Right renal cortex interstitium (tissue), 3 donors: ENCODE measurements at places on chromosomes 7 and 10. TPM values are rescaled to one million over a fixed set of nuclear protein-coding genes. Genes with fewer than 3 reads are reported as not detected.
A peak's percentile ranks its signal among the peaks of the same experiment; 100 is the strongest.

Gene SLC26A5
- not detected for polyA plus RNA-seq

Gene TMEM176B
- 87.1 TPM for polyA plus RNA-seq

Gene ANKRD30A
- polyA plus RNA-seq: not detected

Gene PAOX
- 6.2 TPM for polyA plus RNA-seq

Gene KIFBP
- polyA plus RNA-seq: 36.1 TPM

Gene CRHR2
- polyA plus RNA-seq: not detected

Gene METTL27
- polyA plus RNA-seq: 8.8 TPM

Gene ZNF37A
- polyA plus RNA-seq: 17.9 TPM

Gene ZNF425
- polyA plus RNA-seq: 7.9 TPM

GRCh38 chr7:1505731-1506550 is 1.8 kb upstream of the INTS1 start:
- no peak for DNase-seq

DNA sequence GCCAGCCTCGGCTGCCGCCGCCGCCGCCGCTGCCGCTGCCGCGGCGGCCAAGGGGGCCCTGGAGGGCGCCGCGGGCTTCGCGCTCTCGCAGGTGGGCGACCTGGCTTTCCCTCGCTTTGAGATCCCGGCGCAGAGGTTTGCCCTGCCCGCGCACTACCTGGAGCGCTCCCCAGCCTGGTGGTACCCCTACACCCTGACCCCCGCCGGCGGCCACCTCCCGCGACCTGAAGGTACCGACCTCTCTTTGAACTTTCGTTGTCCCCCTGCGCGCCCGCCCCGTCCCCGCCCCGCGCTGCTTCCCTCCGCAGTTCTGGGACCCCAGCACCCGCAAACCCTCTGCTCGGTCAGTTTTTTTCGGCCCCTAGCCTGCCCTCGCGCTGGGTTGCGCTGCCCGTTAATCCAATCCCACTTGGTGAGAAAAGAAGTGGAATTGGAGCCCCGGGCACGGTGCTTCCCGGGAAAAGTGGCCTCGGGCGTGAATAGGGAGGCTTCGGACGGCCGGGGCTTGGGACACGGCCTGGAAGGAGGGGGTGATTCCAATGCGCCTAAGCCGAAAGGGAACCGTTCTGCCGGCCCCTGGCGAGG is 543 bp downstream of the HMX3 start:
- DNase-seq: no peak

- DNase-seq: peak; percentile 64
Observed at GRCh38 chr10:123583639-123584418, 82.3 kb upstream of the GPR26 start.

DNA sequence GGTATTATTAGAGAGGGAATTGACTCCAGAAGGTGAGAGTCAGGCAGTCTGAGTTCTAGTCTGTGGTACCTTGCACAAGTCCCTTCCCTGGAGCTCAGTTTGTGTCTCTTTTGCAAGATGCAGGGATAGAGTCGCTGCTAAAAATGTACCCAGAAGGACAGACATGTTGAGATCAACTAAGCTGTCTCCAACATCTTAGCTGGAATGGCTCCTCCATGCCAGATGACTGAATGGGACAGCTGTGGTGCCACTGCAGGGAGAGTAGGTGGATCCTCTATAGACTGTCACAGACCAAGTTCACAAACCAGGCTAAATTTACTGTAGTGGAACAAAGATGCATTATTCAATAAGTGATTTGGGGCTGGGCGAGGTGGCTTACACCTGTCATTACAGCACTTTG is 120.1 kb downstream of the NEURL1 start:
- DNase-seq: no peak

- DNase-seq: no peak
Observed at GRCh38 chr7:134462337-134462925, 3.5 kb upstream of the AKR1B1 start.

- DNase-seq: no peak
Observed at GRCh38 chr10:120980279-120981255, 129.4 kb downstream of the WDR11 start.

DNA sequence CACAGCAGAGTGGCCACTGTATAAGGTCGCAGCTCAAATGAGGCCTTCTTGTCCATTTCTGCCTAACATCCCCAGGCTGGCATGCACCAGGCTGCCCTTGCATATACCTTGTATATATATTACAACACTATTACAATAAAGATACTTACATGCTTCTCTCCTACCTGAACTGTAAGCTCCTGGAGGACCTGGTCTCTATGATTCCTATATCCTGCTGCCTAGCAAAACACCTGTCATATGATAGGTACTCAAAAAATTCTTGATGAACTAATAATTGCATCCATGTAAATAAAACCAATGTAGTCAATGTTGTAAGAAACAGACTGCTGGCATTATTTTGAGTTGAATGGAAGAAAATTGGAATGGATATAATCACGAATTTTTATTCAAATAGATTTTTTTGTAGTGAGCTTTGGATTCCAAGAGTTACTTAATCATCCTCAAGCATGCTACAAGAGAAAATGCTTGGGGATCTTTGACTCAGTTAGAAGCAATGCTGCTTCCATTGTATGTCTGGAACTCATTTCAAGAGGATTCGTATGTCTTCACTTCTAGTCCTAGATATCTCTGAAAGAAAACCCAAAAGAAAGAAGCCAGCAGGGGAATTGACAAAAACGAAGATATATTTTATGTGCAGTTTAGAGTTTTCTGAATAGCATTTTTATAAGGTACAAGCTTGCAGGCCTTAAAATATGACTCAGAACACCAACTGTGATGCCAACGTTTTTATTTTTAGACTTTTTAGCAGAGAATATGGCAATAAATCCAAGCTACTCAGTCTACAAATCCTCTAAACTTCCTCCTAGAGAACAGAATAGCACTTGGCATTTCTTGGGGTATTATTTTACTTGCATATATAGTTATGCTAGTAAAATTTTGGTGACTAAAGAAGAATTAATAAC is 53.1 kb downstream of the OSBPL3 start:
- no peak for DNase-seq

GRCh38 chr10:49645871-49646870 is 32.3 kb downstream of the CHAT start:
- no peak for DNase-seq

- no peak for DNase-seq
Observed at GRCh38 chr10:46299536-46300369, 13.0 kb downstream of the ANTXRL start.

GRCh38 chr7:39413636-39414223 is 152.5 kb upstream of the YAE1 start:
- no peak for DNase-seq

DNA sequence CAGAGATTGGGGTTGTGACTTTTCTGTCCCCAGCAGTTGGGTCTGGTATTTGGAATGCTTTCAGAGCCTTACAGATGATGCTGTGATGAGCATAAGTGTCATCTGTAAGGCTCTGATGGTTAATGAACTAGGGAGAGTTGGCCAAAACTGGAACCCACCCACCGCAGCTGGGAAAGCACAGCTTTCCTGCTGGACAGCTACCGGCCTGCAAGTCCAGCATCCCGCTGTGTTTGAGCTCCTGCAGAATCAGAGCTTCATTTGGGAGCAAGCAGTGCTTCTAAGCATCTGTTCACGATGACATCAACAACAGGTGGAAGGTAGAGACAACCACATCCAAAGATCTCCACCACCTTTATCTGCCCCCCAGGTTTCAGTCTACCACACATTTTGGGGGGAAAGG is 11.7 kb downstream of the UCN3 start:
- no peak for DNase-seq

- DNase-seq: no peak
Observed at GRCh38 chr10:67770537-67770936, 67.5 kb downstream of the DNAJC12 start.

DNA sequence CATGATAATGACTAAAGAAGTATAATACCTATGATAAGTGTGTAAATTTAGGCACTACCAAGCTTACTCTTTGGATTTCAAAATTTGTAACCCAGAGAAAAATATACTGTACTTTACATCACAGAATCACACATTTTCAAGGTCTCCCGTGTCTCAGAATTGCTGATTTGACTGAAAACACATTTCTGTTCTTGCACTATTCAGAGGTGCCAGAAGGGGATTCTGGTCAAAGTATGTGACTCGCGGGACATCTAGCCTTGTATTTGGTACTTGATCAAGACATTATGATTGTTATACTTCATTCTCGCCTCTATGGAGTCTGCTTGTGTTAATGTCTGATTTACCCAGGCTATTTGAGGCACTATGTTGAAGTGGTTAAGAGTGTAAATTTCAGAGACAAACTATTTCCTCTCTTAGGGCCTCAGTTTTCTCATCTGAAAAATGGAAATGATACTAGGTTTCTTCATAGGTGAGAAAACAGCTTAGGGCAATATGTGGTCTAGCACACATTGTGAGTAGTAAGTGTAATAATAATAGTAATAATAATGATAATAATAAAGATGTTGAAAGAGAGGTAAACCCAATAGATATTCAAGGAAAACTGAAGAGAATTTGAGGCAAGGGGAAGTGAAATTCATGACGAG is 320.4 kb downstream of the RNLS start:
- no peak for DNase-seq

- DNase-seq: no peak
Observed at GRCh38 chr10:48610585-48611093, 5.8 kb upstream of the ARHGAP22 start.

DNA sequence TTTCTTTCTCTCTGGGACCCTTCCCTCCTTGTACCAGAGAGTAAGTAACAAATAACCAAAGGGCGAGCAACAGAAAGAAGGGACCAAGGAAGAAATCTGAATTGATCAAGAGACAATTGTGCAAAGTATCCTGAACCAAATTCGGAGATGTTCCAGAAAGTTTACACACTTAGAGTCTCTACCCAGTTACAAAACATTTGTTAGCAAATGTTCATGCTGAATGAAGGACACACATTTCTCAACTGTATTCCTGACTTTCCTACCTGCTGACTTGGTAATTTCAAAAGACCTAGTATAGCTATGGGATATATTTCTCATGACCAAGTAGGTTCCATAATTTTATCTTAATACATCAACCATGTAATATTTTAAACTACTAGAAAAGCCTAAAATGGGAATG is 37.4 kb downstream of the LYZL1 start:
- DNase-seq: no peak

GRCh38 chr7:131141443-131141967 is 186.2 kb upstream of the MKLN1 start:
- DNase-seq: no peak

GRCh38 chr7:55252386-55252785 is 112.8 kb upstream of the LANCL2 start:
- DNase-seq: no peak

GRCh38 chr10:3530783-3531645 is 254.0 kb downstream of the KLF6 start:
- no peak for DNase-seq

GRCh38 chr7:4738711-4739527 is 36.5 kb upstream of the AP5Z1 start:
- DNase-seq: no peak

- DNase-seq: peak; percentile 62
Observed at GRCh38 chr7:74027683-74028320, at the start of gene ELN. ELN (plus strand) TSS chr7:74028173; CDS start chr7:74028188, 15 bp downstream.

DNA sequence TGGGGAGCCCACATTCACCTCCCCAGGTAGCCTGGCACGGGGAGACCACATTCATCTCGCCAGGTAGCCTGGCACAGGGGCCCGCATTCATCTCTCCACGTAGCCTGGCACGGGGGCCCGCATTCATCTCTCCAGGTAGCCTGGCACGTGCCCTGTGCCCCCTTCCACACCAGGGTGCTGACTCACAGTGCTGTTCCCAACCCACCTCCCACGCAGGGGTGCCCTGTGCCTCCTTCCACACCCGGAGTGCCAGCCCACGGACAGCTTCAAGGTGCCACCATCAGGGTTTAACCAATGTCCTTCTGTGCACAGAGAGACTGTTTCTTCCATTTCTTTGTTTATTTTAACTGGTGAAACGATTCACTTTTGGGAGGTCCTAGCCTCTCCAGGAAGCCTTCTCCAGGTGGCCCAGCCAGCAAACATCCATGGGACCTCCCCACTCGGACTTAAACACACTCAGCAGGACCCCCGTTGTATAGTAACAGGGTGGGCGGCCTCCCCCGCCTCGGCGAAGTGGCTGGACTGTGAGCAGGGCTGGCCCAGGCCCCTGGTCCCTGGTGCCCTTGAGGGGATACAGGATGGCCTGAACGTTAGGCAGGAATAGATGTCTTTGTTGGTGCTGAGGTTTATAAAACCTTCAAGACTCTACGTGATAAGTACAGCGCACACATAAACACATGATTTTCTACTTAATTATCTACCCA is 41.1 kb upstream of the FOXL3 start:
- no peak for DNase-seq
